ENCODE measurements at places on chromosomes 1 and 21.

DNA sequence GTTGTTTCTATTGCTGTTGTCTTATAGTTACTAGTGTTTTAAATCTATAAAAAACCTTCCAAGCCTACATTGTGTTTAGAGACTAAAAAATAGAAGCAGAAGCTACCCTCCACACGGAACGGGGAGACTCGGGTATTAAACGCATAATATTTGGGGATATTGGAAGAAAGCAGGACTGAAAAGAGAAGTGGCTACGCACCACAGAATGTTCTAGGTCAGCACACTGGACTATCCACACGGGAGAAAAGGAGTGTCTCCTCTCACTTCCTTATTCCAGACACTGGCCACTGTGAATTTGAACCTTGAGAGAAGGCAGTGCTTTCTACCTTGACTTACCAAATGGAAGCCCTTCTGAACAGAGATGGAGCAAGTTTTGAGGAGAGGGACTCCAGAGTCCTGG, 1.0 kb upstream of the OR10J4 start:
- no peak for DNase-seq

GRCh38 chr1:248243204-248243603, 12.0 kb downstream of the OR2M4 start:
- DNase-seq = peak; percentile 52

DNA sequence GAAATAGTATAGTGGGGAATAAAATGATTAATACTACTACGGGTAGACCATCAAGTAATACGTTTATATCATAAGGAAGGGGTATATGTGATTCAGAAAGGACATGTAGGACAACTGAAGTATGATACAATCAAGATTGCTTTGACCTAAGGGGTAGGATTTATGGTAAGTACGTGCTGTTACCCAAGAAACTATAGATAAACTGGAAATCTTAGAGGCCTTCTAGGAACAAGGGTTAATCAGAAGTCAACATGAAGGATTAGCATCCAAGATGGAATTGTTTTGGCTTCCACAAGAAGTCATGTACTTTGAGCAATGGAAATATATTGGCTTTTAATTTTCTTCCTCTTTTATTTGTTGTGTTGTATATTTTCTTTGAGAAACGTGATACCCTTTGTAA, 13.2 kb upstream of the ZMYM4 start:
- no peak for DNase-seq

DNA sequence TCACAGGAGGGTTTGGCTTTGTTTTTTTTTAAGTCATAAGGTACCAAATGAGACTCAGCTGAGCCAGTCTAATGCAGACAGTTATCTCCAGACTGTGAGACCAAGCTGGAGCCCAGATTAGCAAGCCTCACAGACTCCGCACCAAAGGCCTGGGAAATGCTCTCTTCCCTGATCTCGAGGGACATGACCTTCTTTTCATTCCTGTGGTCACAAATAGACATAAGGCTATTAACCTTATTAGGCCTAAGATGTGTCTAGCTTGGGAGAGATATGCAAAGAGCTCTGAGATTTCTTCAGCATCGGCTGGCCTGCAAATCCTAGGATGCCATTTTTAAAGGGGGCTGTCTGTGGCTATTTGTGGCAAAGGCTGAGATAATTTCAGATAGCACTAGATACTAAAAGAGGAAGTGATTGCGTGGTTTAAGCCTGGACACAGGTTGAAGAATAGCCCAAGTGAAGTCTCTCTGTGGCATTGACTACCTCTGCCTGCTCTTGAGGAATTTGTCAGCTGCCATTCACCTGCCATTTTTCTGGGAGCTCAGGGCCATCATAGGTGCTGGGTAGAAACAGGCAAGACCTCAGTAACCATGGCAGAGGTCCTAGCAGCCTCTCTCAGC, 301.3 kb downstream of the SIPA1L2 start:
- DNase-seq = no peak

GRCh38 chr1:109923946-109924275, 13.3 kb downstream of the CSF1 start:
- no peak for DNase-seq

DNA sequence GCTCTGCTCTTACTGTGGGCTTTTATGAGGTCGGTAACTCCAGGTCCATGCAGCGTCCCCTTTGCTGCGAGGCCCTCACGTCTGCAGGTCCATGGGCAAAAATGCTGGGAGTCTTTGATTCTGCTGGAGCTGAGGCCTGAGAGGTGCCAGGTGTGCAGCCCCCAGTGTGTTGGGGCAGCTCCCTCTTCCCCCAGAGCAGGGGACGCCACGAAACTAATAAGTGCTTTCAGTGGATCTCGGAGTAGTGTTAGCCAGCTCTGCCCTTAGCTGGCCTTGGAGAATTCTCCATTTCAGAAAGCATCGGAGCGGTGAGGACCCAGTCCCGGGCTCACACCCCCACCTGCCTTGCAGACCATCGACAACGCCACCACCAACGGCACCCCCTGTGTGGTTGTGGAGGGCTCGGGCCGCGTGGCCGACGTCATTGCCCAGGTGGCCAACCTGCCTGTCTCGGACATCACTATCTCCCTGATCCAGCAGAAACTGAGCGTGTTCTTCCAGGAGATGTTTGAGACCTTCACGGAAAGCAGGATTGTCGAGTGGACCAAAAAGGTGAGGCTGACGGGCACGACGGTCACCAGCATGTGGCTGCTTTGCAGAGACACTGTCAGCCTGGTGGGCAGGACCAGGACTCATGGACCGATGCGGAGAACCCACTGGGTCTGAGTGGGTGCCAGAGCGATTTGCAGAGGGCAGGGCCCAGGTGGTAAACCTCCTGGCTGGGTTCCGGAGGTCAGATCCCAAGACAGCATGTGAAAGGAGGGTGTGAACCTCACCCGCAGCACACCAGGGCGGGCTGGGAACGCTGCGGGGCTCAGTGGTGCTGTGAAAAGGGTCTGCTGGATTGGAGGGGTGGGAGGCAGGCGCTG, 25.5 kb downstream of the TRPM2 start:
- DNase-seq = no peak

DNA sequence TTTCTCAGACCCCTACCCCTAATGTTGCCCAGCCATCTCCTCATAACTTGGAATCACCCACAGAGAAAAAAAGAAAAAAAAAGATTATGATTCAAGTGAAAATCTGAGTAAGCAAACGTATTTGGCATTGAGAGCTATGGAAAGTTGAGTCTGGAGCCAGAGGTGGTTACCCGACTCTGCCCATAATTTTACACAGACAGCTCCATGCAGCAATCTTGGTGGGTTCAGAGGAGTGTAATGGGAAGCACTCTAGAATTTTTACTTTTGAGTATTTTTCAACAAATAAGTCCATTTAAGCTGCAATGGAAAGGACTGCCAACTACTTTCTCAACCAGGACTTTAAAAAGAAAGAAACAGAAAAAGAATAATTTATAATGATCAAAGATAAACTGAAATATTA, 62.7 kb downstream of the ZC3H11B start:
- no peak for DNase-seq

DNA sequence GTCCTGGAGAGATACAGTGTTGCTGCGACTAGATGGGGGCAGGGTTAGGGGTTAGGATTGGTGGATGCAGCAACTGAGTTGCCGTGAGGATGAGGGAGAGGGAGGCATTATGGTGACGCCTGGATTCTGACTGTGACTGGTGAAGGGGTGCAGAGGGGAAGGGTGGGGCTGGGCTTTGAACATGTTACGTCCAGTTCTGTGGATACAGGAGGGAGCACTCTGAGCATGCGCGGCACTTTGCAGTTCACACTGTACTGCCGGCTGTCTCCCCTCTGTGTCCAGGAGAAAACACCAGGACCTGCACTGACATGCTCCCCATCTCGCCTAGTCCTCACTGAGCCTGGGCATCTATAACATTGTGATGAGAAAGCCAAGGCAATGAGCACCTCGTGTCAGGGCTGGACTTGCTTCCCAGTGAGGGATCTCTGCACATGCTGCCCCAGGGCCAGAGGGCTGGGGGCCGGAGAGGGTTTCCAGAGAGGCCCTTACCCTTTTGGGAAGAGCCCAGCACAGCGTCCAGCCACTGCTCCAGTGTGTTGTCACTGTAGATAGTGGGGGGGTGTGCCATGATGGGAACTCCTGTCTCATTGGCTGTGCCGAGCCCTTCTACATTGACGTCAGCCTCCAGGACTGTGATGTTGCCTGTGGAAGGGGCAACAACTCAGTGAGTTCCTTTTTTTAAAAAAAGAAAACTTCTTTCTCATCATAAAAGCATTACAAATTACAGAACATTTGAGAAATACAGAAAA, 7.6 kb downstream of the FAM151A start:
- DNase-seq = peak; percentile 19

GRCh38 chr1:155893389-155894142, 17.6 kb downstream of the RIT1 start:
- peak; percentile 27 for DNase-seq

Data from KBM-7 (cell line).